DMS79 treated with DMSO at 0.1 percent for 48 hours (cell line): ENCODE measurements at places on chromosomes 5 and 9.
A peak's percentile ranks its signal among the peaks of the same experiment; 100 is the strongest.

DNA sequence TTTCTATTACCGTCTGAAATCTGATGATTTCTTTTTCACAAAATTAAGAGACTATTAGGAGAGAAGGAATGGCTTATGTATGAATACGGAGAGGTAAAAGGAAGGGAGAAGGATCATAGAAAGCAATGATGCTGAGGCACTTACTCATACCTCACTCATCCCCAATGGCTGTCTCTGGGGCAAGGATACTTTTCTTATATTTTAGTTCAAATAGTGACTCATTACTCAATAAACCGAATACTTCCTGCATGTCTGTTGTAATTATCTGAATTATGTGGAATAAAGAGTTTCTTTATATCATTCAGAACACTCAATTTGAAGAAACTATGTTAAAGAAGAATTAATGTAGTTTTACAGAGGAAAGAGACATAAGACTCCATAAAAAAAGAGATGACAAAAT is 284.5 kb upstream of the NUDT12 start:
- DNase-seq, result no peak

- no peak for DNase-seq
Observed at GRCh38 chr5:125610892-125611291, 812.3 kb upstream of the GRAMD2B start.

- no peak for DNase-seq
Observed at GRCh38 chr5:96008987-96009647, 47.5 kb upstream of the ELL2 start.

GRCh38 chr5:138439477-138440158 is 761 bp downstream of the REEP2 start:
- DNase-seq, result no peak

DNA sequence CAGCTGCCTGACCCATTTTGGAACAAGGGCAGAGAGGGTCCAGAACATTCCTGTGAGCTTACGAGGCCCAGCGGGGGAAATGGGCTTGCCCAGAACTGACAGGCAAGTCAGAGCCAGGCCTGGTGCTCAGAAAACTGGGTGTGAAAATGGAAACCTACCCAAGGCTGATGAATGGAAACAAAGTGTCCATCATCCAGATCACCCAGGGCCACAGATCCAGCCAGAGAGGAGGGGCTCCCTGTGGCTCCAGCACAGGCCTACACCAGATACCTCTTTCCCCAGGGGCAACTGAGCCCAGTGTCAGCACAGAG is 3.1 kb downstream of the CLTB start:
- no peak for DNase-seq

DNA sequence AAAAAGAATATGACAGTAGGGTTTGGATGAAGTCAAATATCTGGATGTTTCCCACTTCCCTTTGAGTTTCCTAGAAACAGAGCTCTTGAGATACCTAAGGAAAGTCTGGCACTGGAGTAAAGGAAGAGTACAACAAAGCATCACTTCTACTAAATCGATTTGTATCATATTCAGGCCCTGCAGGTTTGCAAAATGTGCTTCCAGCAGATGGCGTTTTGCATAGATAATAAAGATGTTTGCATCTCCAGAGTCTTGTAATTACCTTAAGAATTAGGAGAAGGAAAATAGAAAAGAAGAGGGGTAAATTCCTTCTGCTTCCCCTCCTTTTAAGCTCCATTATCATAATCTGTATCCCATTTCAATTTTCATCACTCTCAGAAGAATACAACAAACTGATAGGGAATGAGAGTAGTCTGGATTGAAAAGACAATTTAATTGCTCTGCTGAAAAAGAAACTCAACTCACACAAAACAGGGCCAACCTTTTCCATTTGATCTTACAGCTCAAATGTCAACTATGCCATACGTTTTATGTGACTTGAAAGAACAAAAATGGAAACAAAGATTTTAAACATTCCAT is 380.4 kb downstream of the PTPRD start:
- DNase-seq, result no peak

- DNase-seq, result no peak
Observed at GRCh38 chr5:176533894-176534611, 3.1 kb downstream of the RNF44 start.

DNA sequence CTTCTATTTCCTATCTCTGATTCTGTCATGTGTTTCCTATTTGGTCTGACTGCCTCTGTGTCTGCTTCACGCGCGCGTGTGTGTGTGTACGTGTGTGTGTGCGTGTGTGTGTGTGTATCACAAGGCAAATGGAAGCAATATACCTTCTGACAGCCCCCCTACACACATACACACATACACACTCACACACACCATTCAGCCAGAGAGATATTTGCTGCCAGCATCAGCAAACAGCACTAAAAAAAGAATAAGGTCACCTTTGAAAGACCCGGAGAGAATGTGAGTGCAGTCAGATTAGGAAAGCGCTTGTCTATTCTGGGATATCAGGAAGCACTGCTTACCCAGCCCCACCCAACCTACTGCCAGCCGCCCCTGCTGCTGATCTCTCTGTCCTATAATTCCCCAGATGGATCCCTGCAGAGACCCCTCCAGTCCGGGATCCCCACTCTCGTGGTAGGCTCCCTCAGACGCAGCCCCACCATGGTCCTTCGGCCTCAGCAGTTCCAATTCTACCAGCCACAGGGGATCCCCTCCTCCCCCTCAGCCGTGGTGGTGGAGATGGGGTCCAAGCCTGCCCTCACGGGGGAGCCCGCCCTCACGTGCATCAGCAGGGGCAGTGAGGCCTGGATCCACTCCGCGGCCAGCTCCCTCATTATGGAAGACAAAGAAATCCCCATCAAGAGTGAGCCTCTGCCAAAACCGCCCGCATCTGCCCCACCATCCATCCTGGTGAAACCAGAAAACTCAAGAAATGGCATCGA is 45.7 kb downstream of the PLAC8L1 start:
- DNase-seq, result no peak

DNA sequence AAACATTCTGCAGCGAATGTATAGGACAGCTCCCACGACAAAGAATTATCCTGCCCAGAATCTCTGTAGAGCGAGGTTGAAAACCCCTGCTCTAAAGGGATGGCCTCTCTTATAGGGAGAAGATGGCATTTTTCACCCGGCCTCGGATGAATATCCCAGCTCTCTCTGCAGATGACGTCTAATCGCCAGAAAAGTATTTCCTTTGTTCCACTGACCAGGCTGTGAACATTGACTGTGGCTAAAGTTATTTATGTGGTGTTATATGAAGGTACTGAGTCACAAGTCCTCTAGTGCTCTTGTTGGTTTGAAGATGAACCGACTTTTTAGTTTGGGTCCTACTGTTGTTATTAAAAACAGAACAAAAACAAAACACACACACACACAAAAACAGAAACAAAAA is 17.4 kb upstream of the RARS1 start:
- no peak for DNase-seq

DNA sequence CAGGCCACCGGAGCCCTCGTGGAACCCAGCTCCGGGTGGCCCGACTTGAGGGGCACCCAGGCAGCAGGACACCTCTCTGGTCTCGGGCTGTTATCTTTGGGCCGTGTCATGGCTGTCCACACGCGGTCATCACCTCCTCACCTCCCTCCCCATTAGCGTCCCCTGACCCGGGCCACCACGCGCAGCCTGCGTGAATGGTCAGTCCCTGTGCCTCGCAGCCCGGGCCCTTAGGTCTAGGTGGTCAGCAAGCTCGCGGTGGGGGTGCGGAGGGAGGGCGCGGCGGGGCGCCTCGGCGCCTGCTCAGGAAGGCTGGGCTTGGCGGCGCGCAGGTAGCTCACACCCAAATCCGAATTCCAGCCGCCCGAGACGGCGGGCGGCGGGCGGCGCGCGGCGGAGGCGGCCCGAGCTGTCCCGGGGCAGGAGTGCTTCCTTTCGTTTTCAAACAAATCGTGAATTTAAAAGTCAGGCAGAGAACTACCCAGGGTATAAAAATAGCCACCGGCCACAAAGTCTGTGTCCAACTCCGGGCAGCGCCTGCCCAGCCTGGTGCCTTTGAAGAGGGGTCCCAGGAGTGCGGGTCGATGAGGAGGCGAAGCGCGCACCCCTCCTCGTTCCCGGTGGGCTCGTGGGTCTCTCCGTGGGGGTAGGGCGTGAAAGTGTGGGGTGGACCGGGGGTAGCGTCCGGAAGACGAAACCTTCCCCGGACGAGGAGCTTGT is 1.0 kb upstream of the RXRA start:
- DNase-seq, result no peak

DNA sequence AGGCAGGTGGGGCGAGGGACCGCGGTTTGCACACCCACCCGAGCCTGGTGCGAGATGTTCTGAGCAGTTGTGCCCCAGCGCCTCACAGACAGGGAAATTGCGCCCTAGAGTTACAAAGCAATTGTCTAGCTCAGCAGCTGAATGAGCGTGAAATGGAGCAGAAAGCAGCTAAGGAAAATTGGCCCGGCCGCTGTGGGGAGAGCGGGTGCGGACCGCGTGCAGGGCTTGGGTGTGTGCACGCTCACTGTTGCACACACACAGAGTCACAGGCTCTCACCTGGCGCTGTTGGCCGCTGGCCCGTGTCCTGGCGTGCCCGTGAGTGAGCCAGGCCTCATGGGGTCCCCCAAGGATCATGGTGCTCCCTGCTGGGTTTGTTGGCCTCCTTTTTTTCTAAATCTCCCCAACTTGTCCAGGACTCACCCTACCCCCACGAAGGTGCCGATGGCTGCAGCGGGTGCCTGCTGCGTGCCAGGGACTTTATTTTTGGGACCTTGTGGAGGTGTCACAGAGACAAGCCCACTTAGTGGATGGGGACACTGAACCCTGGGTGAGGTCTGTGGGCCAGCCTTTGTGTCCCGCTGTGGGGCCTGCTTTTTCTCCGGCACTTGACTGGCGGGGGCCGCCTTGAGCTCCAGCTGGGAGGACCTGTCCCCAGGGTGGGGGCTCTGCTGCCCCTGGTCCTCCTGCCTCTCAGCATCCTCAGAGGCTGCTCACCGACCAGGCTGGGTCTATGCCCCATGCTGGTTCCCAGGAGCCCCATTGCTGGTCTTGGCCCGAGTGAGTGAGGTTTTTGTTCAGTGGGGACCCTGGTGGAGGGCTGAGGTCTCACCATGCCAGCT is 5.2 kb downstream of the RXRA start:
- peak; percentile 76 for DNase-seq

GRCh38 chr5:81590498-81591384 is 160.2 kb downstream of the SSBP2 start:
- no peak for DNase-seq

DNA sequence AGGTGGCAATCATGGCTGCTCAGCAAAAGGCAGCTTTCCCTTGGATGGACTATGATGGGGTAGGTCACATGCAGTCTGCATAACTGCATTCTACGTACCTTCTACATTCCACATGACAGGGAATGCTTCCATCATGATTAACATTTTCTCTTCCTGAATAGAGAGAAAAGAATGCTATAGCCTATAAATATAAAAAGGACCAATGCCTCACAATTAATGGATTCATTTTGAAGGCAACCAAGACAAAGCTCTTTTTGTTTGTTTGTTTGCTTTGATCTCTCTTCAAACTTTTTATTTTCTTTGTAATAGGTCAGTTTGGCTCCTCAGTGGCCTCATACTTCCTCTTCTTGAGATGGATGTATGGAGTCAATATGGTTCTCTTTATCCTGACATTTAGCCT is 201.3 kb downstream of the ALDH1A1 start:
- DNase-seq, result no peak

DNA sequence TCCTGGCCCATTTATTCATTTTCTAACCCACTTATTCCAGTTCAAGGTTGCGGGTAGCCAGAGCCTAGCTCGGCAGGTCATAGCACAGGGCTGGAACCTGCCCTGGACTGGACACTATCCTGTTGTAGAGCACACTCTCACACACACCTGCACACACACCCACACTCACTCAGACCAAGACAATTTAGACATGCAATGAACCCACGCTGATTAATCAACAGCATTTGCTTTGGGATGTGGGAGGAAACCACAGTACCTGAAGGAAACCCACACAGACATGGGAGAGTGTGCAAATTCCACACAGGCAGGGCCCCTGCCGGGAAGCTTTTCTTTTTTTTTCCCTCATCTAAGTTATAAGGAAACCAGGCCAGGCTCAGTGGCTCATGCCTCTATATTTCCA is 34.8 kb upstream of the MELK start:
- no peak for DNase-seq

DNA sequence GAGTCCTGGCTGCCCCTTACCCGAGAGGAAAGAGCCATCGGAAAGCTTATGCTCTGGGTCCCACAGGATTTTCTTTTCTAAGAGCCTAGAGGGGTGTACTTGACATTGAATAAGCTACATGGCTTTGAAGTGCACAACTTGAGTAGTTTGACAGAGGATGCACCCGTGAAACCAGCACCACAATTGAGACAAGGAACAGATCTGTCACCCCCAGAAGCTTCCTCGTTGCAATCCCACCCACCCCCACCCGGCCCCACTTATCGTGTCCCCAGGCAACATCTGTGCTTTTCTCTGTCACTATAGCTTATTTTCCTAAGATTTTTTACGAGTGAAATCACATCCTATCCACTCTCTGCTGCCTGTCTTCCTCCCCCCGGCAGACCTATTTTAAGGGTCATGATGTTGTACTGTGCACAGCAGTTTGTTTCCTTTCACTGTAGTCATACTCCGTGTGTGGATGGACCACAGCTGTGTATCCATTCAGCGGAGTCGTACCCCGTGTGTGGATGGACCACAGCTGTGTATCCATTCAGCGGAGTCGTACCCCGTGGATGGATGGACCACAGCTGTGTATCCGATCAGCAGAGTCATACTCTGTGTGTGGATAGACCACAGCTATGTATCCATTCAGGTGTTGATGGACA is 8.8 kb upstream of the FCN2 start:
- no peak for DNase-seq

GRCh38 chr9:16119261-16120230 is 566.7 kb downstream of the CCDC171 start:
- no peak for DNase-seq

- no peak for DNase-seq
Observed at GRCh38 chr5:31197183-31197582, 3.7 kb downstream of the CDH6 start.

GRCh38 chr5:139037732-139038131 is 160.4 kb downstream of the SIL1 start:
- no peak for DNase-seq

DNA sequence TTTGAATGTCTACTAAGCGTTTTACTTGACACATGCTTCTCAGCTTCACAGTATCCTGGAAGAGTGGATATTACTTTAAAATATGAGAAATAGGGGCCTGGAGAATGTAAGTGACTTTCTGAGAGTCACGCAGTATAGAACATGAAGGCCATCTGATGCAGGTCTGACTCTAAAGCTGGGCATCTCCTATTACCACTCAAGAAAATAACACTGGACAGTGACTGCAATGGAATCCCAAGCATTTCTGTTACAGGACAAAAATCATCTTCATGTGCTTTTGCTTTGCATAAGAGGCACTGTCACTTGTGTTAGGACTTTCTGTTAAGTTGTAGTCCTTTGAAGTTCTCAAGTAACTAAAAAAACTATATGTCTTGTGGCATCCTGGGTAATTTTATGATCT is 335.5 kb downstream of the FBXL7 start:
- no peak for DNase-seq

DNA sequence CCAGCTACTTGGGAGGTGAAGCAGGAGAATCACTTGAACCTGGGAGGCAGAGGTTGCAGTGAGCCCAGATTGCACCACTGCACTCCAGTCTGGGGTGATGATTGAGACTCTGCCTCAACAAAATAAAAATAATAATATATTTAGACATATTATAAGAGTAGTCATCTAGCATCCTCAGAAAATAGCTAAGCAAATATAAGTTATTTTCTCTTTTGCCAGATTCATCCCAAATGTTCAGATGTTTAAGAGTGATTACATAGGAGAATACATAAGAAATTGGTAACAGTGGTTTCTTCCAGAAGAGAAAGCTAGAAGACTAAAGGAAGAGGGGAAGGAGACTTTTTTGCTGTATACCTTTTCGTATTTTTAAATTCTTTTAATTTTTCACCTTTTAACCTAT is 20.0 kb downstream of the PRKAA1 start:
- no peak for DNase-seq

- no peak for DNase-seq
Observed at GRCh38 chr5:124865066-124865465, 118.6 kb upstream of the ZNF608 start.
